ENCODE measurements at places on chromosomes 6 and 20.
A peak's percentile ranks its signal among the peaks of the same experiment; 100 is the strongest.

DNA sequence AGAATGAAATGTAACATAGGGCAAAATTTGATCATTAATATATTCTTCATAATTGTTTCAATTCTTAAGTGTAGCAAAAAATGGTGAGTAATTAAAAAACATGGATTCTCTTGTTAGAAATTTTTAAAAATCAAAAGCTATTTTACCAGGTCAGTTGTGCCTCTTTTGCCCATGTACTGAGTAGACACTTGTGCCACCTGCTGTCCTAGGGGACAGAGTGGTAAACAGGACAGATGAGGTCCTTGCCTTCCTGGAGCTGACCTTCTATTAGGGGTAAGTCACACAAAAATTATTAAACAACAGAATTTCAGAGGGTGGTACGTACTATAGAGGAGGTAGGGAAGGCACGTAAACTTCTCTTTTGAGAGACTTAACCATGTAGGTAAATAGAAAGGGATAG, 6.5 kb downstream of the RNF24 start:
- DNase-seq, result no peak

DNA sequence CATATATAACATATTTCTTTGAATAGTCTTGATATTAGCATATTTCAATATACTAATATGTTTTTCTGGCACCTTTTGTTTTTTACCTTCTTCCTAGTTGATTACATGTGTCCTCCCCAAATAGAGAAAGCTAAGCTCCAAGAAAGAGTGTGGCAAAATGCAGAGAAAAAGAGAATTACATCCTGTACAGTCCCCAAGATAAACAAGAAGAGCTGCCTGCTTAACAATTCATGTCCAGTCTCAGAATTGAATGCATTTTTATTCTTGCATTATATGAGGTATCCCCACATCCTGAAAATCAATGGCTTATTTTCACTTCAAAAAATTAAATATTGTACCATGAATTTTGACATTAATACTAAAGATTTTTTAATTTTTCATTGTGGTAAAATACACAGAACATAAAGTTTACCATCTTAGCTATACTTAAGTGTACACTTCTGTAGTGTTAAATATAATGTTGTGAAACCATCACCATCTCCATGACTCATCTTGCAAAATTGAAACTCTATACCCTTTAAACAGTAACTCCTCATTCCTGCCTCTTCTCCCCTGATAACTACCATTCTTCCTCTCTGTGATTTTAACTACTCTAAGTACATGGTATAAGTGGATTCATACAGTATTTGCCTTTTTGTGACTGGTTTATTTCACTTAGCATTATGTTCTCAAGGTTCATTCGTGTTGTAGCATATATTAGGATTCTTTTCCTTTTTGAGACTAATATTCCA, 490.3 kb downstream of the COL12A1 start:
- DNase-seq, result no peak

GRCh38 chr20:63968928-63969760, 586 bp downstream of the ZNF512B start:
- DNase-seq, result no peak

DNA sequence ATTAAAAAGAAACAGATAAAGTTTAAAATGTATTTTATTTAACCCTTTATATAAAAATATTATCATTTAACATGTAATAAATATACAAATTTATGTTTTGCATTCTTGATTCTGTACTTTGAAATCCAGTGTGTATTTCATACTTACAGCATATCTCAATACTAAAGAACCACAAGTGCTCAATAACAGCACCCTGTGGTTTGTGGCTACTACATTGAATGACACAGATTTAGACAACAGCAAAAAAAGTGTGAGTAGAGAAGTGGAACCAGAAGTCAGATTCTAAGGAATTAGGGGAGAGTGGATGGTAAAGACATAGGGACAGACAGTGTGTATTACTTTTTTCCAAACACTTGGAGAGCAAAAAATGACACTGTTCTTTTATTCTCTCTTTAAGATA, 524.5 kb downstream of the BMP2 start:
- no peak for DNase-seq

- DNase-seq, result peak; percentile 38
Measured at GRCh38 chr6:42782689-42783176, 881 bp downstream of the BICRAL start.

- no peak for DNase-seq
Measured at GRCh38 chr20:62557462-62557861, 81.7 kb upstream of the GATA5 start.

- no peak for DNase-seq
Measured at GRCh38 chr6:19844689-19845088, 7.5 kb downstream of the ID4 start.

DNA sequence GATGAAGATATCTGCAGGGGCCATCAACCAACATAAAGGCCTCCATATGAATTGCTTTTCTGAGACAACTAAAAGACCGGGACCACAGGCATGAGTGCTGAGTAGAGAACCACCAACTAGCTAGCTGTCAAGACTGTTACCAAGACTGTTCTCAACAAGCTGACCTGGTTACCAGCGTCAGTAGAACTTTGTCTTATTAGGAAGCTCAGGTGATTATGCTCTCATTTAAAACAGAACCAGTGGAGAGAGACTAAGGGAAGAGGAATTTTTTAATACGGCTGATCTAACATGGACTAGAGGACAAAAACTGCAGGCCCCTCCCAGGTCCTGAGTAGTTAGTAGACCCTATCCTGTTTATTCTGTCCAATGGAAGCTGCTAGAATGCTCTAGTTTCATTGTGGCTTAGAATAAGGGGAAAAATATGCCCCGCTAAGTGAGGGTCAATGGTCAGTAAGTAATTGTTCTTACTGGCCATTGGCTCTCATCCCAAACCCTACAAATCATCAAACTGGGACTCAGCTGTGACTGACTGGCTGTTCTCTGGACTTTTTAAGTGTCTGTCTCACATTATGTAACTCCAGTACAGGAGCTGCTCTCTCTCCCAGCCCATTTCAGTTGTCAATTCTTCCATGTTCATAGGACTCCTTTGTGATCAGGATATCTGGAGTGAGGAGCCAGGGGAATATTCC, 3.8 kb upstream of the DYNLRB1 start:
- no peak for DNase-seq

DNA sequence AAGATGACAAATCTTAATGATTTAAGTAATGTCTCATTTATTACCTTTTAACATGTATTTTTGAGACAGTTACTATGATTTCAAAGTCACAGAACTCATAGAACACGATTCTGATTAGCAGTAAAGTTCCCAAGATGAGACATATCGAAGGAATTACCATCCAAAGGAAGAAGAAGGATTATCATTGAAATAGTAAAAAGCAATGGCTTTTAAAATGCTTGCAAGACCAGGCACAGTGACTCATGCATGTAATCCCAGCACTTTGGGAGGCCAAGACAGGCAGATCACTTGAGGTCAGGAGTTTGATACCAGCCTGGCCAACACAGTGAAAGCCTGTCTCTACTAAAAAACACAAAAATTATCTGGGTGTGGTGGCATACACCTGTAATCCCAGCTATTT, 219.2 kb downstream of the KHDC1L start:
- no peak for DNase-seq

- DNase-seq, result no peak
Measured at GRCh38 chr20:24018796-24019195, 30.2 kb upstream of the GGTLC1 start.

DNA sequence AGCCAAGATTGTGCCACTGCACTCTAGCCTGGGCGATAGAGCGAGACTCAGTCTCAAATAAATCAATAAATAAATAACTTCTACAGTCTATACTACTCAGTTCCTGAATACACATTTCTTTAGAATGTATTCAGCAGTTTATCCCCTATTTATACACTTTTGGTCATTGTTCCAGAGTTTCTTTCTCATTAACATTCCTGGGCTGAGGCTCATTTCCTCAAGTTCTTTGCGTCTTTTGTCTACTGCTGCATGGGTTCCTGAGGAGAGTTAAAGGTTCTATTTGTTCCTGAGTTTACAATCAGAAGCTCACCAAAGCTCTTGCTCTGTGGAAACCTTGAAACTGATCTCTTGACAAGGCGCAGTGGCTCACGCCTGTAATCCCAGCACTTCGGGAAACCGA, 37.7 kb upstream of the SASH1 start:
- DNase-seq, result no peak

DNA sequence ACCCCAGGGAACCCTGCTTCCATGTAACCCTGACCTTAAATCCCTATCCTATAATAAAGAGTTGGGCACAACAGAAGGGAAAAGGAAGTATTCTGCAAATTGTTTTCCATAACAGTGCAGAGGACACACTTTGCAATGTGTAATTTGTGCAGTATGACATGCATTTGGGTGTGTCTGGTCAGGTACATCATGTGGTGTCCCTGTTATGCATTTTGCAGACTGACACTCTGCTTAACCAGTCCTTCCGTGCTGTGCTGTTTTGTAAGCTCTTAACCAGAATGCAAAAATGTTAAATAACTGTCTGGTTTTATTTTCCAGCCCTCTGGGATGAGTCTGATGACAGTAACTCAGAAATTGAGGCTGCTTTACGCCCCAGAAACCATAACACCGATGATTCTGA, 57.0 kb upstream of the XRN2 start:
- DNase-seq, result no peak

- no peak for DNase-seq
Measured at GRCh38 chr6:125839471-125839870, 48.7 kb downstream of the NCOA7 start.

- no peak for DNase-seq
Measured at GRCh38 chr6:140992678-140993077, 1140.0 kb upstream of the GJE1 start.

DNA sequence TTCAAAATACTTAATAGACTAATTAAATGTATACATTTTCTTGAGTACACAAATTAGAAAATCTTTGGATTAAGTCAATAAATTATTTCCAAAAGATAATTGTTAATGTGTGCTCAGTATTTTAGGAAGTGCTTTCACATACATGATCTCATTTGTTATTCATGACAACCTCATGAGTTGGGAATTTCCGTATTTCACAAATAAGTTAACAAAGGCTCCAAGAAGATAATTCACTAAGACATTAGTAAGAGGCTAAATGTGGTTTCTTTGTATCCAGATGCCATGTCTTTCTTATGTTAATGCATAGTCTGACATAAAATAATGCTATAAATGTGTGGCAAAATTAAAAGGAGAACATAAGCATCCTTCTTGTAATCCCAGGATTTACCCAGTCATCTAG, 79.5 kb upstream of the TCF21 start:
- no peak for DNase-seq

DNA sequence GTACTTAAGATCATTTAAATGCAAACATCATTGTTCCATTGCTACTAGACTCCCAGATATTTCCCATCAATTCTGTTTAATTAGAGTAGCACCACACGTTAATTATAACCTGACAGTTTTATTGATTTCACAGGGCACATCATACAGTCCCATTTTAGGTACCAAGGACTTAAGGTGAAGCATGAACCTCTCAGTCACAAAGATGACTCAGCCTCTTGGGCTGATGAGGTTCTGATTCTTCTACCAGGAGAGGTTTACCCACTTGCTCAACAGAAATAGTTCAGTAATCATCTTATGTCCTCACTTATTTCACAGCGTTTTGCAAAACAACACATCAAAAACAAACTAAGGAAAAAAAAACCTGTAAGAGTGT, 98.5 kb downstream of the HIVEP2 start:
- no peak for DNase-seq

GRCh38 chr20:57412347-57413029, 21.3 kb downstream of the RBM38 start:
- DNase-seq, result no peak

DNA sequence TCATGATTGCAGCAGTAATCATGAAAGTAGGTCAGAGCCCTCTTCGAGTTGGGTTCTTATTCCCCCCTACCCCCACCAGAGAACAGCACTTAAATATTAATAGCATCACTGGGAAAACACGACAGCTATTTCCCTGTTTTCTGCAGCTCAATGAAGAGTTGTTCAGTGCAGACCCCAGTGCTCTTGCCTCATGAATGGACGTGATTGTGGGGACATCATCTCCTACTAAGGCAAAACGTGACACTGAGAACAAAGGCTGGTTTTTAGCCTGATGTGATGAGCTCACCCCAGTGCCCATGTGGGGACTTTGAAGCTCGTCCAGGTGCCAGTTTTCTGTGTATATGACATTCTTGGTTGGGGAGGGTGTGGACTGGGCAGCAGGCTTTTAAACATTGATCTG, 105.9 kb downstream of the SLC35F1 start:
- no peak for DNase-seq

- no peak for DNase-seq
Measured at GRCh38 chr20:36777167-36777566, 3.6 kb upstream of the DSN1 start.

- no peak for DNase-seq
Measured at GRCh38 chr6:4801491-4802110, 25.4 kb downstream of the CDYL start.

- no peak for DNase-seq
Measured at GRCh38 chr6:46549155-46549554, 57.9 kb upstream of the RCAN2 start.

DNA sequence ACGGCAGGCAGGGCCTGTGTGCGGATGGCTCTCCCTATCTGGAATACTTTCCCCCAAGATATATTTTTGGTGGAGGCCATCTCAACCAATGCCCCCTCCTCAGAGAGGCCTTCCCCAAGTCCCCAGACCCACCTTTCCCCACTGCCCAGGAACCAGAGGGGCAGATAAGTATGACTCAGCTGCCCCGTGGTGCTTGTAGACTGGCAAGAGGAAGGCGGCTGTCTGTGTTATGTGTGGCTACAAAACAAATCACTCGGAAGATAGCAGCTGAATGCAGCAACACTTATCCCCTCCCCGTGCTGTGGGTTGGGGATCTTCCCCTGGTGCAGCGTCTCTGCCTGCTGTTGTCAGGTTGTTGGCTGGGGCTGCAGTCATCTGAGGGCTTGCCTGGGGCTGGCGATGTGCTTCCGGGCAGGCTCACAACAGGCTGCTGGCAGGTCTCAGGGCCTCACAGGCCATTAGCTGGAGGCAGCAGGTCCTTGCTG, 7.1 kb downstream of the NPEPL1 start:
- no peak for DNase-seq

GRCh38 chr6:134020543-134020942, 31.9 kb downstream of the SLC2A12 start:
- DNase-seq, result no peak

DNA sequence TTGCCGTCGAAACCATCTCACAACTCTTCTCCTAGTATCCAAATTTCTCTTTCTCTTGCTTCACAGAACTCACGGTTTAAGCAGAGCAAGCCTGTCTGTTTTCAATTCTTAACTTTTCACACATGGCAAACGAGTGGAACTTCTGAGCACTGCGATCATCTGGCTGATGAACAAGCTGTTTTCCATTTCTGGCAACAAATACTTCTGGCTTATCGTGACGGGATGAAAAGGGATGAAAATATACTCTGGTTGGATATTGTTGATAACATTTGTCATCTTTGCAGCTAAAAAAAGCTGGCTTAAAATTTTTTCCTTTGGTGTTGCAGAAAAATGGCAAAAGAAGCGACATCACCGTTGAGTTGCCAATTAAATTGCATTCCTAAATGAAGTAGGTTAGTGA, 515.2 kb upstream of the JARID2 start:
- DNase-seq, result no peak

DNA sequence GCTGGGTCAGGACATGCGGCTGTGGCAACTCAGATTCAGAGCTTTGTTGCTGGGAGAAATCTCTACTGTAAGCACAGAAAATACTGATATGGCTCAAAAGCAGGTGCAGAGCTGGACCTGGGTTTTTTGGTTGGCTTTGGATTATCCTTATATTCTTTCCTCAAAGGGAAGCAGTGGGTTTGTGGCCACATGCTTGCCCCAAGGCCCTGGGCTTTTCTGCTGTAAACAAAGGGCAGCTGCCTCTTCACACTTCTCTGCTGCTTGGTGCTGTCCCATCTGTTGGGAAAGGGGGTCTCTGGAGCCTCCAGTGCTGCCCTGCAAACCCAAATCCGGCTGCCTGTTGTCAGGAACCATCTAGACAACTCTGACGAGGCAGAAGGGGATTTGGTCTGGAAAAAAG, 52.4 kb downstream of the ANKRD6 start:
- no peak for DNase-seq
